ENCODE measurements at places on chromosomes 13 and 19. TPM values are rescaled to one million over a fixed set of nuclear protein-coding genes. Genes with fewer than 3 reads are reported as not detected.

DNA sequence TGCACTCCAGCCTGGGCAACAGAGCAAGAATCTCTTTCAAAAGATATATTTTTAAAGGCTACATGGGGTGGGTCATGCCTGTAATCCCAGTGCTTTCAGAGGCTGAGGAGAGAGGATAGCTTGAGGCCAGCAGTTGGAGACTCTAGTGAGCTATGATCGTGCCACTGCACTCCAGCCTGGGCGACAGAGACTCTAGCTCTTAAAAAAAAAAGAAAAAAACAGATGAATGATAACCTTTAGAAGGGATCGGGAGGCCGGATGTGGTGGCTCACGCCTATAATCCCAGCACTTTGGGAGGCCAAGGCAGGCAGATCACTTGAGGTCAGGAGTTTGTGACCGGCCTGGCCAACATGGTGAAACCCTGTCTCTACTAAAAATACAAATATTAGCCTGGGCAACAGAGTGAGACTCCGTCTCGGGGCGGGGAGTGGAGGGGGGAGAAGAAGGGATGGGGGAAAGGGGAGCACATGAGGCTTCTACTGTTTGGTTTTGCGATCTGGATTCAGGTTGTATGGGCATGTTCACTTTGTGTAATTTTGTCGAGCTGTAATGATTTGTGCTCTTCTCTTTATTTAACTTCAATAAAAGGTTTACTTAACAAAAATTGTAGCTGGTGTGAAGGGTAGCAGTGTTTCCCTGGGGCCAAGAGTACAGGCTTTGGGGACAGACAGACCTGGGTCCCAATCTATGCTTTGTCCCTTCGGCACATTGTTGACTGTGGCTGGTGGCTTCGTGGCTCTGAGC, 1.1 kb upstream of the PSMC4 start:
- DNase-seq, result no peak

DNA sequence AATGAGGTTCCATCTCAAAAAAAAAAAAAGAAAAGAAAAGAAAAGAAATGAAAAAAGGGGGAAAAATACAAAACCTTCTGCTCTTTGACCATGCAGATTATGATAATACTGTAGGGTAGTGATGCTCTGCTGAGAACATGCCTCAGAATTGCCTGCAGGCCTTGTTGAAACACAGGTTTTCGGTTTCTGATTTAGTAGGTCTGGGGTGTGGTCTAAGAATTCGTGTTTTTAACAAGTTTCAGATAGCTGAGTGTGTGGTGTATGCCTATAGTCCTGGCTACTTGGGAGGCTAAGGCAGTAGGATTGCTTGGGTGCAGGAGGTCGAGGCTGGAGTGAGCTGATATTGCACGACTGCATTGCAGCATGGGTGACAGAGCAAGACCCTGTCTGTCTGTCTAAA, 14.9 kb upstream of the CYP2B6 start:
- no peak for DNase-seq

The LSR gene
- total RNA-seq, result 3.1 TPM

The CEACAM5 gene
- total RNA-seq, result not detected
